Peyer's patch (tissue), 4 donors: ENCODE measurements at places on chromosomes 16 and 17. TPM values are rescaled to one million over a fixed set of nuclear protein-coding genes. Genes with fewer than 3 reads are reported as not detected.
A peak's percentile ranks its signal among the peaks of the same experiment; 100 is the strongest.

NLGN2 gene
- 5.2 TPM for total RNA-seq

- H3K4me3 ChIP-seq, result no peak overlapping the region
- no peaks in the 10 kb centered on the region for H3K36me3 ChIP-seq
- no peak for DNase-seq
- H3K4me1 ChIP-seq, result no peaks in the 10 kb centered on the region
- no peaks in the 10 kb centered on the region for H3K27me3 ChIP-seq
Observed at GRCh38 chr17:31078290-31078689, 16.5 kb upstream of the NF1 start.

DNA sequence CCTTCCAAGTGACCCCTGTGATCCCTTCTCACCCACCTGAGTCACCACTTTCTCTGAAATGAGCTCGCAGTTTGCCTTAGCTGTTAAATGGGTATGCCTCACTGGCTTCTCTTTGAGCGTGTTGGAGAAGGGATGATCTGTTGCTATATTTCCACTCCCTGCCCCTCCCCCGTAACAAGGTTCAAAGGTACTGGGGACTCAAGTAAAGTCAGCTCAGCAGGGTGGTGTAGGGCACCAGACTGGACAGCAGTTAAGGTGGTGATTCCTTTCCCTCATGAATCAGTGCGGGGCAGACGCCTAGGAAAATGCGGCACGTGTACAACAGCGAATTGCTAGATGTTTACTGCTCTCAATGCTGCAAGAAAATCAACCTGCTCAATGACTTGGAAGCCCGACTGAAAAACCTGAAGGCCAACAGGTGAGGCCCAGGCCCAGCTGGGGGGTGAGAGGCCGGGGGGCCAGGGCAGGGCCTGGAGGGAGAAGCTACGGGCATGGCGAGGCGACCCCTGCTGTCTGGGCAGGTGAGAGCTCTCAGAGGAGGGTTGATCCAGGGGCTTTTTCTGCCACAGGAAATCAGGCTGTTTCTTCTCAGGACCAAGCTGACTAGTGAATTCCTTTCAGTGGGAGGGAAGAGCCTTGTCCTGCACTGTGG is 130.3 kb downstream of the RAB11FIP4 start:
- no peak overlapping the region for H3K27ac ChIP-seq
- no peaks in the 10 kb centered on the region for H3K36me3 ChIP-seq
- H3K4me1 ChIP-seq, result no peaks in the 10 kb centered on the region
- peak; percentile 50 for DNase-seq
- no peak overlapping the region for H3K4me3 ChIP-seq
- no peaks in the 10 kb centered on the region for H3K27me3 ChIP-seq

TBC1D3D gene
- total RNA-seq, result not detected

DNA sequence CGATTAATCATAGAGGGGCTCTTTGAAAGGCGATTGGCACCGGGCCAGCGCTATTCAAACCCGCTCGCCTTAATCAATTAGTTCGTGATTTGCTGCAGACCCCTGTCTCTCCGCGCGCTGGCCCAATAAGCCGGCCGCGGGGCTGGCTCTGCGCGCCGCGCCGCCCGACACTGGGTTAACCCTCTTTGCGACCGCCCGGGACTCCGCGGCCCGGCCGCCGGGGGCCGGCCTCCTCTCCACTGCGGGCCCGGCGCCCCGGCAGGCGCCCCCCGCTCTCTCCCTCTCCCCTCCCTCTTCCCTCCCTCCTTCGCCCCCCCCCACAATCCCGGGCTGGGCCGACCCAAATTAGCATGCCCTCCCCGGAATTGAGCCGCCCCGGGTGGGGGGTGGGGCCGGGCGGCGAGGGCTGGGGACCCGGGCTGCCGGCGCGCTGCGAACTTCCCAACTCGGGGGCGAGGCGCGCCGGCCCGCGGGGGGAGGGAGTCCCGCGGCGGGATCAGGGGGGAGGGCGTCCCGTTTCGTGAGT is 428 bp upstream of the SALL1 start:
- H3K4me1 ChIP-seq, result no peaks in the 10 kb centered on the region
- H3K27ac ChIP-seq, result peak overlapping the region; percentile 66
- no peaks in the 10 kb centered on the region for H3K36me3 ChIP-seq
- H3K27me3 ChIP-seq, result peaks cover 40% of the 10 kb centered on the region
- peak overlapping the region; percentile 53 for H3K4me3 ChIP-seq

GRCh38 chr17:82465023-82465603 is 6.6 kb downstream of the NARF start:
- no peaks in the 10 kb centered on the region for H3K27me3 ChIP-seq
- H3K27ac ChIP-seq, result no peak overlapping the region
- no peak overlapping the region for H3K4me3 ChIP-seq
- no peaks in the 10 kb centered on the region for H3K36me3 ChIP-seq

NETO2 gene
- total RNA-seq, result 2.6 TPM

DNA sequence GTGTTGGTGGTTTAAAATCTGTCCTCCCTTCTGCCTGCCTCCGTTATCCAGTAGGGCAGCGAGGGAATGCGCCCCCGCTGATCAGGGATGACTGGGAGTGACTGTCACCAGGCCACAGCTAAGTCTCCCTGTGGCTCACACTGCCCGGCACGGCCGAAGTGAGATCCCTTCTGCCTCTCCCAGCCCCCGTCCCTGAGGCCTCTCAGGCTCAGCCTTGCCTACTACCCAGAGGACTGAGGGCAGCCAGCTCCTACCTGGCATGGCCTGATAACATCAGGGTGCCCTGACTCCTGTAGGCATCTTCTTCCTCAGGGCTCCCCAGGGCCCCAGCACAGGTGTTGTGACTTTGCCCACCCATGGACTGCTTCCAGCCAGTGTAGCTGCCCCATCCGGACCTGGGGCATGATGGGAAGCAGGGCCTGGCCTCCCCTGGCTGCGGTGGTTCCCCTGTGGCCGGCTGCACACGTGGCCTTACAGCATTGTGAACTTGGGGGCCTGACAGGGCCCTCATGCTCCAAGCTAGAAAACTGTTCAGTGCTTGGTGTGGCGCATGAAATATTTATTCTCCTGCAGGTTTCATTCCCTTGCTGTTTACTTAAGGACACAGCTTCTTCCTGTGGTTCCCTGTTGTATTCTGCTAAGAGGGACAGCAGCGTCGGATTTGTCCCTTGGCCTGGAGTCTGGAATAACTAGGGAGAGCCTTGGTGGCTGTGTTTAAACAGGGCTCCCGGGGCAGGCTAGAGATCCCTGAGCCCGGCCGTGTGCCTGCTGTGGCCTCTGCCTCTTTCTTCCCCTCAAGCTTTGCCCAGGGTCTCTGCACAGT is 30.0 kb downstream of the GINS2 start:
- H3K27me3 ChIP-seq, result no peaks in the 10 kb centered on the region
- no peak for DNase-seq
- no peak overlapping the region for H3K4me3 ChIP-seq
- no peak overlapping the region for H3K27ac ChIP-seq

KRTAP2-4 gene
- total RNA-seq, result not detected

ICAM2 gene
- 6.6 TPM for total RNA-seq

GRCh38 chr17:11816409-11816808 is 180.9 kb downstream of the ZNF18 start:
- DNase-seq, result no peak
- no peak overlapping the region for H3K27ac ChIP-seq
- no peaks in the 10 kb centered on the region for H3K27me3 ChIP-seq
- no peak overlapping the region for H3K4me3 ChIP-seq
- no peaks in the 10 kb centered on the region for H3K4me1 ChIP-seq

DNA sequence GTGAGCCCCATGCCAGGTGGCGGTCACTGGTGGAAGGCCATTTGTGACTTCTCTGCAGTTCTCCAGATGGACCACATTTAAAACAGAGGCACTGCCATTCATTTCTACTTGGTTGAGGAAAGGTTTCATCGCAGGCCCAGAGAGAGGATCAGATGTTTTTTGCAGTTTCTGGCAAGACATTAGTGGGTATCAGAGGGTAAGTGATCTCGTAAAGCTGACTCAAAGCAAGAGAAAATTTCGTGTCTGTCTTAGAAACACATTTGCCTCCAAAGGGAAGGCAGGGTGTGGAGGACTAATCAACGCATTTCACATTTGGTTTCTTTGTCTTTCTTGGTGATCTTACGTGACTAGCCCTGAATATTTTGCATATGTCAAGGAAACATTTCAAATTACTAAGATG is 81.8 kb downstream of the PRKCB start:
- H3K36me3 ChIP-seq, result no peaks in the 10 kb centered on the region
- no peak overlapping the region for H3K27ac ChIP-seq
- H3K27me3 ChIP-seq, result no peaks in the 10 kb centered on the region

DNA sequence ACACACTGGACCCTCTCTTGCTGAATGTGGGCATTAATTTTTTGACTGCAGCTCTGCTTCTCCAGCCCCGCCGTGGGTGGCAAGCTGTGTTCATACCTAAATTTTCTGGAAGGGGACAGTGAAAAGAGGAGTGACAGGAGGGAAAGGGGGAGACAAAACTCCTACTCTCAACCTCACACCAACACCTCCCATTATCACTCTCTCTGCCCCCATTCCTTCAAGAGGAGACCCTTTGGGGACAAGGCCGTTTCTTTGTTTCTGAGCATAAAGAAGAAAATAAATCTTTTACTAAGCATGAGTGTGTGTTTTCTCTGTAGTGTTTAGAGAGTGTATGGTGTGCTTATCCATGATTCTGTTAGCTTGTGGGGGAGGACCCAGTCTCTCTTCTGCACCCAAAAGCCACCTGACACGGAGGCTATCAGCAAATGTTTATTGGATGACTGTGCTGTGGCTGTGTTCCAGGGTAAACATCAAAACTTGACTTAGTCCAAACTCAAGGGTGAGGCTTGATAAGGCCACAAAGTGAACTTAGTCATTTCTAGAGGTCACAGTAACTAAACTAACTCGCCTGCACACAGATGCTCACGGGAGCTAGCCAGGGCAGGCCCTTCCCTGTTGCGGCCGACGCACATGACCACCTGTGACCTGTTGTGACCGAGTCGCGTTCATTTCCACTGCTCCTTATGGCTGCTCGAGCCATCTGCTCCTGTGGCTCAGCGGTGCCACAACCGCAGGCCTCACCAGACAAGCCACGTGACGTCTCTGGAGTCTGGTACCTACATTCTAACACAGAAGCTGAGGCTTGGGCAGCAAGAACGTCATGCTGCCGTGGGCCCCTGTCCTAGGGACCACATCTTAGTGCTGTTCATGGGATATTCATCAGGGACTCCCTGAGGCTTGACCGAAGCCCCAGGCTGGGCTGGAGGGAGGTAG is 9.8 kb upstream of the MED11 start:
- DNase-seq, result peak; percentile 88
- peaks cover 41% of the 10 kb centered on the region for H3K36me3 ChIP-seq
- no peaks in the 10 kb centered on the region for H3K27me3 ChIP-seq
- peak overlapping the region; percentile 17 for H3K27ac ChIP-seq
- peaks cover 15% of the 10 kb centered on the region for H3K4me1 ChIP-seq

DNA sequence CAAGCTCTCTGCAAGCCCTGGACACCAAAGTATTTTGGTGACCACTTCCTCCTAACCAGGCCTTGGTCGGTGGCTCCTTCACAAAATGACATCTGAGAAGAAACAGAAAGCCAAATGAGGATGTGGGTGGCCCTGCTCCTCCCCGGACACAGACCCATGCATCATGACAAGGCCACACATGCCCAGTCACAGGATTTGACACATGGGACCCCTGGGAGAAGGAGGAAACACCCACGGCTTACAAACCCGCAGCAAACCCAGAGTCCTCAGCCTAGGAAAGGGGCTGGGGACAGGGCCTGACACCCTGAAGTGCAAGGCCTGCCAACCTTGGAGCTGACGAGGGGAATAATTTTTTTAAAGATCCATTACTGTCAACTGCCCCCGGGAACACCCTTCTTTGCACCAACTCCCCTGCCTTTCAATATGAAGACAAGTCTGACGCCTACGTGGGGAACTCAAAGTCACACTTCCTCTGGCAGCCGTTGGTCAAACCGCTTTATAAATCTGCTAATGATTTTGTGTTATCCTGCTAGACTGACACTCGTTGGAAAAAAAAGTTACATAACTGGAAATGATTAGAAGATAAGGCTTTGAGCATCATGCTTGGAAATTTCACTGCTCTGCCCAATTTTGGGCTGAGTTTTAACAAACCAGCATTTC is 41.3 kb downstream of the GAS7 start:
- H3K36me3 ChIP-seq, result no peaks in the 10 kb centered on the region
- peak overlapping the region; percentile 55 for H3K27ac ChIP-seq
- no peaks in the 10 kb centered on the region for H3K27me3 ChIP-seq

GRCh38 chr16:21710938-21711337 is 47.2 kb downstream of the OTOA start:
- no peaks in the 10 kb centered on the region for H3K36me3 ChIP-seq
- H3K27me3 ChIP-seq, result no peaks in the 10 kb centered on the region
- H3K27ac ChIP-seq, result no peak overlapping the region
- DNase-seq, result no peak

DNA sequence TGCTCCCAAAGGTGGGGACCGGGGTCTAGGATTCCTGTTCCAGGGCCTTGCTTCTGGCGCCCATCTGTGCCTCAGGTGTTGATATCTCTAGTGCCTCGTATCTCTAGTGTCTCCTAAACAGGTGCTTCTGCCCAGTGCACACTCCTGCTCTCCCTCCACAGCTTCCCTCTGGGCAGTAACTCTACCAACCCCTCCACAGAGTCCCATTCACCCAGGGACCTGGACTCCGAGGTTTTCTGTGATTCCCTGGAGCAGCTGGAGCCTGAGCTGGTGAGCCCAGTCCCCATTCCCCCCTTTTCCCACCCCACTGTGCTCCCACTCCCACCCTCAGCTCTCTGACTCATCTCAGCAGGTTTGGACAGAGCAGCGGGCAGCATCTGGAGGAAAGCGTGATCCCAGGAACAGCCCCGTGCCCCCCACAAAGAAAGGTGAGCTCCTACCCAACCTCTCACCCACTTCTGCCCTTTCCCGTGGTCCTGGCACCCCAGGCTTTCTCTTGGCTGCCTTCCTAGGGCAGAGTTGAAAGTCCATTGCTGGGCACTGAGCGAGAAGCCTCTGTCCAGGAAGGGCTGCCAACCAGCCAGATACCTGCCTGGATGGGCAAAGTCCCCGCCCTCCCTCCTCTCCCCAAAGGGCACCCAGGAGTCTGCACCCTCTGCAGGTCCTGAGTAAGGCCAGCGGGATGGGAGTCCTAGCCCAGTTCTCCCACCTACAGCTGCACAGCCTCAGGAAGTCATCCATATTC is 2.2 kb downstream of the ACBD4 start:
- no peak overlapping the region for H3K27ac ChIP-seq
- H3K4me3 ChIP-seq, result peak overlapping the region; percentile 82
- peak; percentile 87 for DNase-seq
- H3K4me1 ChIP-seq, result peaks cover 21% of the 10 kb centered on the region
- peaks cover 4% of the 10 kb centered on the region for H3K36me3 ChIP-seq

DNA sequence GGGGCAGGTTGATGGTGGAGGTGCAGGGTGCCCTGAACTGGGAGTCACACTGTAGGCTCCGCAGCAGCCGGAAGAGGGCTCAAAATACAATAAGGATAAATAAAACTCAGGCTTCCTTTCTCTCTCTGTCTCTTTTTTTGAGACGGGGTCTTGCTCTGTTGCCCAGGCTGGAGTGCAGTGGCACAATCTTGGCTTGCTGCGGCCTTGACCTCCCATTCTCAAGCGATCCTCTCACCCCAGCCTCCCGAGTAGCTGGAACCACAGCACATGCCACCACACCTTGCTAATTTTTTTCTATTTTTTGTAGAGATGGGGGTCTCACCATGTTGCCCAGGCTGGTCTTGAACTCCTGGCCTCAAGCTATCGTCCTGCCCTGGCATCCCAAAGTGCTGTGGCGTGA is 32.9 kb upstream of the NPTX1 start:
- H3K27ac ChIP-seq, result no peak overlapping the region
- H3K36me3 ChIP-seq, result no peaks in the 10 kb centered on the region
- H3K4me1 ChIP-seq, result no peaks in the 10 kb centered on the region
- no peak for DNase-seq

- DNase-seq, result no peak
- no peak overlapping the region for H3K27ac ChIP-seq
- no peak overlapping the region for H3K4me3 ChIP-seq
- no peaks in the 10 kb centered on the region for H3K4me1 ChIP-seq
- H3K27me3 ChIP-seq, result no peaks in the 10 kb centered on the region
Observed at GRCh38 chr16:3549906-3550305, 27.3 kb downstream of the NLRC3 start.
